Cardiac muscle cell (in vitro differentiated cells and primary cell): ENCODE measurements at places on chromosomes 3 and 15.
A peak's percentile ranks its signal among the peaks of the same experiment; 100 is the strongest.

DNA sequence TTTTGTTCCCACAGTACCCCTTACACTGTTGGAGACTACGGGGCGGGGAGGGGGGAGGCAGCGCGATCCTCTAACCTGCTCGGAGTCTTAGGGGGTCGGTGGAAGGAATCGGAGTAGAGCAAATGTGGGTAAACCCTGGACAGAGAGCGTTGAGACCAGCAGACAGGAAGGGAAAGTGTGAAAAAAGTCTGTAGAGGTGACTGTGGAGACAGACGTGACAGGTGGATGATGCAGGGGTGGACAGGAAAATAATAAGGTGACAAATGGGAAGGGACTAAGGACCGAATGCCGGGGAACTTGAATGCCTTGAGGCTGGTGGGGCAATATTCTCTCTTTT lies 424 bp downstream of the EAF2 start:
- DNase-seq: no peak

DNA sequence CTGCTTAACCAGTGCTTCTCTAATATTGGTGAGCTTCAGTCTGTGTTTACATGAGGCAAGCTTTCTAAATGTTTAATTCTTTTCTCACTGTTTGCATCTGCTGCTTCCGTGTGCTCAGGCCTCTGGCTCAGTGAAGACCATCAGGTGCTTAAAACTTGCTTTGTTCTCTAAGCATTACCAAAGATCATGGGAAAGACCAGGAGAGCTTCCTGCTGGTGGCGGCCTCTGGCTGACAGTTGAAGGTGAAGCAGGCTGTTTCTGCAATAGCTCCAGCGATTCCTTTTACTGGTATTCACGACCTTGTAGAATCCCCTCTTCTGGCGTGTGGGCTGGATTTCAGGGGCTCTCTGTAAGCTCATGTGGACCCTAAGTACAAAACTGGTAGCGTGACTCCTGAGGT lies 45.1 kb downstream of the EDEM1 start:
- DNase-seq: no peak

DNA sequence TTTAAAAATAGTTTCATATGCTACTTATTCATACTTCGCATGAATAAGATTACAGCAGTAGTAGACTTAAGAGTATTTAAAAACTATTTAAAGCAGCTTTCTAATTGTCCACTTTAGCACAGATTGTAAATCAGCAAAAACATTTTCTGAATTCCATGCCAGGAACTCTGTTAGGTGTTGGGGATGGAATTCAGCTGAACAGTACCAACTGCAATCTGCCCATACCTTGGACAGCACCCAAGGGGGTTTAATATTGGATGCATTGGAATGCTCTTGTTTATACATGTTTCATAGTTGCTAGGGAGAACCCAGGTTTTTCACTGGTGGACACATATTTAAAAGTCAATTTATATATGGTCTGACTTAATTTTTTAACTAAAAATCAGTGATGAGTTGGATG lies 74.8 kb downstream of the PPM1L start:
- DNase-seq: no peak

DNA sequence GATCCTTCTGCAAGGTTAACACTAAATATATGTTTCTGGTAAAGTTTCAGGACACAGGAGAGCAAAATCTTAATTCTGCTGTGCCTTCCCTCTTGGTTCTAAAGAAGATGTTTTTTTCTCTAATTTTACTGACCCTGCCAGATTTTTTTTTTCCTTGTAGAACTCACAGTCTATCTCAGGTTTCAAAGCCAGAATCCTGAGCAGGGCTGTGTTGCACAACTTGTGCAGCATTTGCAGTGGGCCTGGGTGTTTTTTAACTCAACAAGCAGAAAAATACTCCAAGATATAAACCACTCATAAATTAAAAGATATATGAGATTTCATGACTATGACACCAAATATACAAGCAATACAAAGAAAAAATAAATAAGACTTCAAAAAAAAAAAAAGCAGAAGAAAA lies 40.2 kb upstream of the ARF4 start:
- DNase-seq: peak; percentile 59

GRCh38 chr3:51706788-51707731 lies at the start of gene GRM2:
Gene GRM2 (plus strand): TSS chr3:51707068. CDS start chr3:51708984, 1,916 bp downstream.
- peak; percentile 92 for DNase-seq

DNA sequence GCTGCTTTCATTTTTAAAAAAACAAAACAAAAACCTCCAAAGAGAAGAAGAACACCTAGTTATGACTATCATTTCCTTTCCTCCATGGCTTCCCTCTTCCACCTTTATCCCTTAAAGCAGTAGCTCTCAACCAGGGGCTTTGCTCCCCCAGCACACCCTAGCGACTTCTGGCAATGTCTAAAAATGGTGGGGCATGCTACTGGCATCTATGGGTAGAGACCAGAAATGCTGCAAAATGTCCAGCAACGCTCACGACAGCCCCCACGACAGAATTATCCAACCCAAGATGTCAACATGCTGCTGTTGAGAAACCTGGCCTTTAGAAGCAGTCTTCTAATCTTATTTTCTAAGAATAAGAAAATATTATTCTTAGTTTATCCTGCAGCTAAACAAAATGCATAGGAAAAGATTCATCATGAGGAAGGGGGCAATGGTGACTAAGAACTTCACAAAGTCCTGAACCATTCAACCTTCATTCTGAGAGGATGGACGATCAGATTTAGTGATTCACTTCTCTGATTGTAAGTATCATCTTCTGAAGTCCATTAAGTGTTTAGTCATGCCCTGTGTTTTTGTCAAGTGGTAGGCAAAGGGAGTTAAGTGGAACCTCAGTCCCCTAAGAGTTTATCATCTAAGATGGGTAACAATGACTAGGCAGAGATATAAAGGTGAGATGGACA lies 81.7 kb downstream of the CCNL1 start:
- DNase-seq: no peak

GRCh38 chr15:85837011-85837433 lies 42.3 kb upstream of the KLHL25 start:
- DNase-seq: no peak

DNA sequence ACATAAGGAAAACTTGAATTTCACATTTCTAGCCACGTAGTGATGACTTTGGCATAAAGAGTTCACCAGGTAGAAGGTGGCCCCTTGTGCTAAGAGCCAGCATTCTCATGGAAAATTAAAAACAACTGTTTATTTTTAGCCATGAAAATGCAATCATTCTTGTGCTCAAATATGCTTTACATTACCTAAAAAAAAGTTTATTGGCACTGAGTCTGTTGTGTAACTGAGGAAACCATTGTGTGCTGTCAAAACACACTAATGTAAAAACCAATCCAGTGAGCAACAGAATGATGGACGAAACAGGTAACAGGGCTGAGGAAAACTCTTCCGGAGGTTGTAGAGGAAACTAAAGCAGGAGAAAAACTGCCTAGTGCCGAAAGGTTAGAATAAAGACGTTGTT lies 287.0 kb upstream of the TMC3 start:
- no peak for DNase-seq

DNA sequence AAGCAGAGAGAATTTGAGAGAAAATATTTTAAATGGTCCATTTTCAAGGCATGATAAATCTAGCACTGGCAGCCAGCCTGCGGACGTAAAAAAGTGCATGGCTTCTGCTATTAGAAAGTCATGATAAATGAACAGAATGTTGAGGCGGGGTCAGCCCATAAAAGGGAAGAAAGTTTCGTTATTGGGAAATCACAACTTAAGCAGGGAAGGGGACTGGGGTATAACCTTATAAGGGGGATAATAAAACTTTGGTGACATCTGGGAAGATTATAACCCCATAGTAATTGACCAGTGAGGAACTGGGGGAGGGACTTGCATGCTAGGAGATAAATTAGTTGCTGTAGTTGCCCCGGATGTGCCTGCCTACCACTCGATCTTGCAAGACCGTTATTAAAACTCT lies 88.4 kb upstream of the PLSCR4 start:
- no peak for DNase-seq

DNA sequence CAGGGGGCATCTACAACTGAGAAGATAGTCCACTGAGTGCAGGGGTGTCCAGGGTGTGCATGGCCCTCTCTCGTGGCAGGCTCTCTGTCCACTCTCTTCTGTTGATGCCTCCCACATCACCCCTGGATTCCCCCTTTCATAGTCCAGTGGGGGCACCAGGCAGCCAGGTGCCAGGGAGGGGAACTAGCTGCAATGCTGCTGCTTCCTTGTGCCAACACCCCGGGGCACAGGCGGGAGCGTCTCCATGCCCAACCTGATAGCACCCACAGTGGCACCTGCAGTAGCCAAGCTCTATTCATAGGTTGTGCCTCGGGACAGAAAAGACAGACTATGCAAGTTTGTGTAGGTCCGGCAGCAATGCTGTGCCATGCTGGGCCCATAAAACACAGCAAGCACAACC lies 11.7 kb downstream of the DUOX2 start:
- no peak for DNase-seq

- no peak for DNase-seq
Observed at GRCh38 chr3:10002951-10003350, 16.3 kb upstream of the EMC3 start.

DNA sequence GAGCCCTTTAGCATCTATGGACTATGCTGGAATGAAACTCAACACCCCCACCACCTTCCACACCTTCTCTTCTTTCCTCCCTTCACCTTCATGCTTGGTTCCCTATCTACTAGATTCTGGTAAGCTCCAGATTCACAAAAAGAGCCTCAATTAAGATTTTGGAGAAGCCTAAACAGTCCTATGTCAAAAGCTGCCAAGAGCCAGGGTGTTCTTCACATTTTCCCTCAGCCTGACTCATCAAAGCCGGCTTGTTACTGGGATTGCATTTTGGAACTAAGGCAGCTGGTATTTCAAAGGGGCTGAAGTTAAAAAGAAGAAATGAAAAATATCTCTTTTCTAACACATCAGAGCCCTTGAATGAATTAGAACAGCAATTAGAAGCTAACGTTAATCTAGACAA lies 247.7 kb downstream of the MYRIP start:
- no peak for DNase-seq

DNA sequence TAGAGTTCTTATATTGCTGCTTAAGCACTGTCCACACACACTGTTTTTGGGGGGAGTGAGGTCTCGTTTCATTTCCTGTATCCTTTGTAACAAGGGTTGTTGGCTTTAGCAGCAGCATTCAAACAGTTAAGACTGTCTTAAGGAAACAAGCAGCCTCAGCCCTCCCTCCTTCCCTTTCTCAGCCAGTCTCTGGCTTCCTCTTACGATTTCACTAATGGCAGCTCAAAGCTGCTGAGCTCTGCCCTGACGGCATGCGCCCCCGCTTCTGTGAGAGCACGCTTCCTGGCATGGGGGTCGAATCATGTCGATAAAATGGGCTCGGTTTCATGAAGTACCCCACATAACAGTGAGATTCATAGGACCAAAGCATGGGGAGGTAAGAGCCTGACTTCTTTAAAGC lies 105.0 kb downstream of the KLHL25 start:
- peak; percentile 82 for DNase-seq

DNA sequence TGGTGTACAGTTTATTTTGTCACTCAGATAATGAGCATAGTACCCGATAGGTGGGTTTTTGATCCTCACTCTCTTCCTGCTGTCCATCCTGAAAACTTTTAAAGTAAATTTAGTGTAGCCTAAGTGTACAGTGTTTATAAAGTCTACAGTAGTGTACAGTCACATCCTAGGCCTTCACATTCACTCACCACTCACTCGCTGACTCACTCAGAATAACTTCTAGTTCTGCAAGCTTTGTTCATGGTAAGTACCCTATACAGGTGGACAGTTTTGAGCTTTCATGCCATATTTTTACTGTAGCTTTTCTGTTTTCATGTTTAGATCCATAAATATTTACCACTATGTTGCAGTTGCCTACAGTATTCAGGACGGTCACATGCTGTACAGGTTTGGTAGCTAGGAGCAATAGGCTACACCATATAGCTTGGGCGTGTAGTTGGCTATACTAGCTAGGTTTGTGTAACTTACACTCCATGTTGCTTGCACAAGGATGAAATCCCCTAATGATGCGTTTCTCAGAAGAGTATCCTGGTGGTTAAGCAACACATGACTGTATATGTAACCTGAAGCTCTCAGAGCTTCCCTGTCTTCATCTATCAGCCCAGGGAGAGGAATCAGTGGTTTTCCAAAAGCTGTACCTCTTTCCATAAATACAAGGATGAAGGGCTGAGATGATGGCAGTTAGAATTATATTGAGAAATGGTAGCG lies 87.6 kb upstream of the SLC25A26 start:
- DNase-seq: no peak

DNA sequence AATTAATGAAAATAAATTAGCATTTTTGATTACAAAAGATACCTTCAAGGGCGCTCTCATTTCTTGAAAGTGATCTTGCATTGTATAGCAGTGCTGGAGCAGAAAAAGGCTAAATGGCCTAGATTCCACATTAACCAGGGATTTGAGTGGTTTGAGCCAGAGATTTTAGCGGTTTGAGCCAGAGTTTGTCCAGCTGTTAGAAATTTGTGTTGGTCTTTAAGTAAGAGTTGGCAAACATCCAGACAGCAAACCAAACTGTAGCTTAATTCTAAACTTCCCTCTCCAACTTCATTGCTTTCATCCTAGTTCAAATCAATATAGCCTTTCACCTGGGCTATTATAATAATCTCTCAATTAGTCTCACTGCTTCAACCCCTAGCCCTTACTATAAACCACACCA lies 351.7 kb downstream of the IGSF11 start:
- no peak for DNase-seq
